ENCODE measurements at places on chromosomes 16 and 17. TPM values are rescaled to one million over a fixed set of nuclear protein-coding genes. Genes with fewer than 3 reads are reported as not detected.
A peak's percentile ranks its signal among the peaks of the same experiment; 100 is the strongest.

The ITGB4 gene
- total RNA-seq = 40.3 TPM

The KRT16 gene
- 0.30 TPM for total RNA-seq

GRCh38 chr16:81737885-81738536 is 41.1 kb upstream of the PLCG2 start:
- no peak overlapping the region for H3K4me3 ChIP-seq
- peak; percentile 85 for DNase-seq
- no peak overlapping the region for H3K27ac ChIP-seq

GRCh38 chr16:46947900-46948547 is 25.4 kb downstream of the DNAJA2 start:
- no peaks in the 10 kb centered on the region for H3K27me3 ChIP-seq
- H3K36me3 ChIP-seq = no peaks in the 10 kb centered on the region
- H3K4me3 ChIP-seq = no peak overlapping the region
- DNase-seq = no peak
- H3K27ac ChIP-seq = no peak overlapping the region

DNA sequence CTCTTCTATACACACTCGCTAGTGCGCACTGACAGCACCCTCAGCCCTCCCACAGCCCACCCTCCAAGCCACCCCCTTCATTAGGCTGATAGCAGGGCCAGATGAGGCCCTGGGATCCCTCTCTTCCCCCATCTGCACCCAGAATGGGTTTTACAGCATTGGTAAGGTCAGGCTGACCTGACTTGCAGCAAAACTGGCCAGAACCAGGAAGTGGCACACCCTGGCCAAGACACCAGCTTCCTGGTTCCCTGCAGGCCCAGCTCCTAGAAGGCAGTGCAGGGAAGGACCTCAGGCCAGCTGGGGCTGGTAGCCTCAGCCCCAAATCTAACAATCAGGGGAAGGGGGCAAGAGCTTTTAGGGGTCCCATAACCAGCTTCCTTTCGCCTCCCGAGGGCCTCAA is 50.0 kb upstream of the MRPS23 start:
- H3K4me1 ChIP-seq = no peaks in the 10 kb centered on the region
- H3K4me3 ChIP-seq = no peak overlapping the region
- H3K27me3 ChIP-seq = no peaks in the 10 kb centered on the region

DNA sequence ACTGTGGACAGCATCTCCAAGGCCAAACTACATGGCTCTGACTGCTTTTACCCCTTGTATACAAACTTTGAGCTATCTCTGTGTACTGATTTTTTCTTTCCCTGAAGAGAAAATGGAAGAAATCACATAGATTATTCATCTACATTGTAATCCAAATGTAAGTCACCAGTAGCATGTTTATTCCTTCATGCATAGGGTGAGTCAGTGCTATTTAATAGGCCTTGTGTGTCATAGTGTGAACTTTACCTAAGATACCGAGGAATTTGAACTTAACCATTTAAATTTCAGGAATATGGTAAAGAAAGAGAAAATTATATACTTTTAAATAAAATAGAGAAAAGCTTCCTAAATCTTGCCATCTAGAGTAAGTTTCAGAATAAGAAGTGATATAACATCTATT is 16.5 kb downstream of the PHKB start:
- H3K27me3 ChIP-seq = no peaks in the 10 kb centered on the region
- no peak overlapping the region for H3K4me3 ChIP-seq
- no peaks in the 10 kb centered on the region for H3K4me1 ChIP-seq

DNA sequence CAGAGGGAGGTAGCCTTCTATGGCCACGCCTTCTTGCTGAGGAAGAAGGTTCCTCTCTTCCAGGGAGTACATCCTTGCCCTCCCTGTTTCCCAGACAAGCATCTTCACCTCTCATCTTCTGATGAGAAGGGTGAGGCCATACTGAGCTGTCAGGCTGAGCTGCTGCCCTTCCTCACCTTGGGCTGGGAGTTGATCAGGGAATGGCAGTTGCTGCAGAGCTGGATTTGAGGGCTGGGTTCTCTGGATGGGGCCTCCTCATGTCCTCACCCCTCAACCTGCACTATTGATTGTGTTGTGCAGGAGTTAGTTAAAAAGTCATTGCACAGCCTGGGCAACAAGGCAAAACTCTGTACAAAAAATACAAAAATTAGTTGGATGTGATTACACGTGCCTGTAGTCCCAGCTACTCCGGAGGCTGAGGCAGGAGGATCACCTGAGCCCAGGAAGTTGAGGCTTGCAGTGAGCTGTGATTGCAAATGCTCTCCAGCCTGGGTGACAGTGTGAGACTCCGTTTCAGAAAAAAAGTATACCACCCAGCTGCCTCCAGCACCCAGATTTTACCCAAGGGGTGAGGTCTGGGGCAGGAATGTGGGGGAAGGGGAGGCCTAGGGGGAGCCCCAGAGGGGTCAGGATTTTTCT is 2.0 kb downstream of the ERBB2 start:
- H3K27ac ChIP-seq = no peak overlapping the region
- H3K4me1 ChIP-seq = peaks cover 3% of the 10 kb centered on the region
- no peaks in the 10 kb centered on the region for H3K27me3 ChIP-seq
- H3K36me3 ChIP-seq = no peaks in the 10 kb centered on the region
- DNase-seq = peak; percentile 5

- no peak for DNase-seq
- H3K36me3 ChIP-seq = no peaks in the 10 kb centered on the region
- no peak overlapping the region for H3K27ac ChIP-seq
- no peaks in the 10 kb centered on the region for H3K4me1 ChIP-seq
- H3K4me3 ChIP-seq = no peak overlapping the region
- H3K27me3 ChIP-seq = no peaks in the 10 kb centered on the region
These were observed 32.4 kb downstream of the LCMT1 start for GRCh38 chr16:25143928-25144327.

All from aorta (tissue), 5 donors.